NCI-H187 treated with DMSO at 0.1 percent for 48 hours (cell line): ENCODE measurements at places on chromosomes 7 and 10.
A peak's percentile ranks its signal among the peaks of the same experiment; 100 is the strongest.

- DNase-seq, result no peak
Observed at GRCh38 chr7:113026941-113027340, 59.7 kb downstream of the GPR85 start.

DNA sequence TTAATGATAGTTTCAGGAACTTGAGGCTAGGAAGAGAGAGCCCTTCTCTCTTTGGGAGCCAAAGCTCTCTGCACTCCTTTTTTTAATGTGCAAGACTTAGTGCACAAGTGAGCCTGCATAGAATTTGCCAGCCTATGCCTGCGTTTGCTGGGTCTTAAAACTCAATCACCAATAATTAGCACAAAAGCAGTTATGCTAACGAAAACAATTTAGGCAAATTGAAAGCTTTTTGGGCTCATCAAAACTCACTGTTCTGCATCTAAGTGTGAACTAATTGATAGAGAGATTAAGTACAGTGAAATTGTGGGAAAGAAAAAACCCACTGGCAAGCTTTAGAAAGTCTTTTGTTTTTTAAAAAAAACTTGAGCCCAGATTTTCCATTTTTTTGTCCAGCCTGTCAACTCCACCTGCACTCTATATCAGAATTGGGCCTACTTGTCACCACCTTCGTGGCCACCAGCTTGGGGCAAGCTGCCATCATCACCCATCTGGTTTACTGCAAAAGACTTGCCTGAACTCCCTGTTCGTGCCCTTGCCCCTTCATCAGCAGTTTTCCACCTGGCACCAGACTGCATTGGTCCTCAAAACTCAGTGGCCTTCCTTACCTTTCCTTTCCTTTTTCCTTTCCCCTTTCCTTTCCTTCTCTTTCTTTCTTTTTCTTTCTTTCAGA lies 37.8 kb downstream of the CRHR2 start:
- DNase-seq, result no peak

DNA sequence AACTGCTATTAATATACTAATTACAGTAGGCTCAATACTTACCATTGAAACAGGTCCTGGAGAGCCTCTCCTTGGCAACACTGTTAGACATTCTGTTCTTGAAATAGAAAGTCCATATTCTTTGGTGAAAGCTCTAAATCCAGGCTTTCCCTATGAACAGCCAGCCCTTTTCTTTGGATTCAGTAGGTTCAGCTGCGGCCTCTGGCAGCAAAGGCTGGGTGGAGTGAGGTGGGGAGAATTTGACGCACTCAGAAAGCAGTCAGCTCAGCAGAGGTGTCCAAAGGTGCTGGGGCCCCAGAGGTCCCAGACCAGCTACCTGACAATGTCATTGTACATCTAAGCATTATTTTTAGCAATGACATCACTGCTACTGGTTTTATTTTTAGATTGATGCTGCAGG lies 146.1 kb downstream of the GRK5 start:
- DNase-seq, result no peak

GRCh38 chr10:122363722-122364463 lies 10.6 kb upstream of the PLEKHA1 start:
- no peak for DNase-seq

GRCh38 chr7:124072603-124073309 lies 39.9 kb upstream of the TMEM229A start:
- DNase-seq, result no peak

DNA sequence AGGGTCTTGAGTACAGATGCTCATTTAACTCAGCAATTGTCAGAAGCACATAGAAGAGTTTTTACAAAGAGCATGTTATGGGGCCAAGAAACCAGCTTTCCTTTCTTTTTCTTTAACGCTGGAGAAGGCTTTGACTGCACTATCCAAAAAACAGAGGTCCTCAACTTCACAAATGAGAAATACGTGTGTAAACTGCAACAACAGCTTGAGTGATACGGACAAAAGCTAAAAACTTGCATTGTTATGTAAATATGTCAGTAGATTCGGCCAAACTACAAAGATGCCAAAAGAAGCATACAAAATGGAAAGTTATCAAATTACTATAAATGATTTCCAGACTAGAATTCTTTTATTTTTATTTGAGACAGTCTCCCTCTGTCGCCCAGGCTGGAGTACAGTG lies 62.4 kb upstream of the C10orf90 start:
- DNase-seq, result no peak

DNA sequence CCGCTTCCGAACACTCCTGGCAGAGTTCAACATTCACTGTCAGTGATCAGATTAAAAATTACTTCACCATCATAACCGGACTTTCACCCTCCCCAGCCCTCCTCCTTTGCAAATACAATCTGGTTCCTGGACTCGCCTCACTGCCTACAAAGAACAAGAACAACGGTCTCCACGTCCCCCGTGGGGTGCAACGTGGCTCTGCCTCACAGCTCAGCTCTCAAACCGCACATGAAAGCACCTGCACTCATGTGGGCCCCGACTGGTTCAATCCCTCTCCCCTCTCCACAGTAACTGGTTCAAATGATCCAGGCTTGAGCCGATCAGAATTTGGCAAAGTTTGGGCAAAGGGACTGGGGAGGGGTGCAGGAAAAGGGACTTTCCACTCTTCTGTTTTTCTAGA lies 21.0 kb downstream of the ASB13 start:
- DNase-seq, result no peak

DNA sequence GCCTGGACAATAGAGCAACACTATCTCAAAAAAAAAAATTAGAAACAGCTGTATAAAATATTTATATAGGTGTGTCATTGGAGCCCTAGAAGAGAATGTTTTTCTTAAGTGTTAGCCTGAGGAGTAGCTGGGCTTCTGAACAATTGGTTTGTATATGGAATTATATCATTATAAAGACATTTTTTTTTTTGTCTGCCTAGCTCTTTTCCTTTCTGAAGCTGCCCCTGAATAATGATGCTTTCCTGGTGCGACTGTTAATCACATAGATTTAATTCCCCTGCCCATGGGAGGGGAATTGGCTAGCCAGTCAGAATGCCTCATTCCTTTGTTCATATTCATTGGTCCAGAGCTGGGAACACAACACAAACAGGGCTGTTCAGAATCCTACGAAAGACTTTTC lies 13.9 kb upstream of the ABCC2 start:
- DNase-seq, result no peak

GRCh38 chr7:129009437-129009836 lies 45.5 kb downstream of the TNPO3 start:
- DNase-seq, result no peak

DNA sequence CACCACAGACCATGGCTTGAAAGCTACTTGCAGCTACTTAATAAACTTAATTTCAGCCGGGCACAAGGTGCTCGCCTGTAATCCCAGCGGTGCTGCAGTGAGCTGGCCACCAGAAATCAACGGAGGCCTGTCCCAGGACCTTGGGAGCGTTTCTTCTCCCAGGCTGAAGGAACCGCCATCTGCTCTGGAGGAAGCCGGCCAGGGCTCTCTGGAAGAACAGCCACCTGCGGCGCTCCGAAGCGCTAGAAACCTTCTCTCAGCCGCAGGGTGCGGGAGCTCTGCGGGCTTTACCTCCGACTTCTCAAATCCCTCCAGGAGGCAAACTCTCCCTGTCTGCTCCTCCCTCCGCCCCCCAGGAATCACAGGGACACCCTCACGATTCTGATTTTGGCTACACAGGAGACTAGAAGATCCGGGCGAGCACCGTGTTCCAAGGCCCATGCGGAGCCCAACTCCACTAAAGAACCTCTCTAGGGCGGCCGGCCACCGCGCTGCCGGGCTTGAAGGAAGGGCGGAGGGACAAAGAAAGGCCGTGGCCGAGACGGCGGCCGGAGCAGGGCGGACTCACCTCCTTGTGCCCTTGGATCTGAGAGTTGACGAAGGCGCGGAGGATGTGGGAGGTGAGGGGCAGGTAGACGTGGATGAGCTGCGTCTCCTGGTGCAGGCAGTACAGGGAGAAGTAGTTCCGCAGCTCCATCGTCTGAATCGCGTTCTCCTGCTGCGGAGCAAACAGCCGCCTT lies 14.4 kb downstream of the NUDT1 start:
- no peak for DNase-seq

GRCh38 chr7:95317546-95317945 lies 6.8 kb downstream of the PON1 start:
- DNase-seq, result no peak

DNA sequence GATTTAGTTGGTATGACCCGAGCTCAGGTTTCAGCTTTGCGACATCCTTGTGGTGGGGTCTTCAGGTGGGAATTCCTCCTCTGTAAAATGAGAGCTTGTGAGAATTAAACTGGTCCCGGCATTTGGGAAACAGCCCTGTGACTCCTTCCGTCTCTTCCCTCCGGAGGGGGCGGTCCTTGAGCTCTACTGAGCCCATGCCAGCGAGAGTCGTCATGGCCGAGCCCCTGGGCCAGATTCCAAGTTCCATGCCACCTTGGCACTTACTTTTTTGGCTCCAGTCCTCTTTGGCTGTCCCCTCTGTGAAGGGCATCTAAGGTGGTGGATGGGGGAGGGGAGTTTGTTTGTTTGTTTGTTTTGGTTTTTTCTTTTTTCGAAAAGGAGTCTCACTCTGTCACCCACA lies 47.6 kb downstream of the GTF2IRD1 start:
- DNase-seq, result no peak

- DNase-seq, result no peak
Observed at GRCh38 chr10:82208726-82209125, 333.7 kb downstream of the NRG3 start.

DNA sequence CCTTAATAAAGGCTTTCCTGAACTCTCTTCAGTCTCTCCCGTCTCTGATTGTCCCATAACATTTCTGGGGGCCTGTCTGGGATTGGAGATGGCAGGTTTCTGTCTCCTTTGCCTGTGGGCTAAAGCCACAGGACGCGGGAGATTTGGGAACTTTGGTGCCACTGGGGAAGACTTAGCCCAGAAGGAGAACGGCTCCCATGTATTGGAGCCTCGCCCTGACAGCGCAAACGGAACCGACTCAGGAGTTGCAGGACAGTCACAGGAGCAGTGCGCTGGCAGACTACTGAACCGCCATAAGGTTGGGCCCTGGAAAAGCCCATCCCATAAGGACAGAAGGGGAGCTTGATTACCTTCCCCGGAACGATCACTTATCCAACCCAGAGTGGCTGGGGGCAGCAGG lies 7.1 kb upstream of the ZNF33B start:
- DNase-seq, result no peak

- DNase-seq, result no peak
Observed at GRCh38 chr7:120221666-120222065, 51.3 kb upstream of the KCND2 start.

GRCh38 chr7:495326-495725 lies 24.3 kb downstream of the PDGFA start:
- no peak for DNase-seq

- peak; percentile 13 for DNase-seq
Observed at GRCh38 chr7:115910541-115911164, 119.9 kb downstream of the TFEC start.

DNA sequence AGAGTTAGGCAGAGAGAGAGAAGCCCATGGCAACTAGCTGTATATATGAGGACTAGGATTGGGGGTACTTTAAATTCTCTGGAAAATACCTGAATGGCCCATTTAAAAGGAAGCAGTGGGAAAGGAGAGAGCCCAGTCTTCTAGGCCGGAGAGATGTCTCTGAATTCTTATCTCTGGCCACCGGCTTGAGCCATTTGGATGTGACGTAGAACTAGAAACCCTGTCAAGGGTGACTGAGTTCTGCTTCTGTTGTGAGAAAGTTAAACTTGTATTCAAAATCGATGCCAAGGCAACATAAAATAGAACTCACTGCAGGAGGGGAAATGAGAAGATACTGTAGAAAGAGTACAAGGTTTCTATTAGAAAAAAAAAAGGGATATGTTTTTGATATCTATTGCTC lies 6.3 kb upstream of the GSTK1 start:
- DNase-seq, result no peak

DNA sequence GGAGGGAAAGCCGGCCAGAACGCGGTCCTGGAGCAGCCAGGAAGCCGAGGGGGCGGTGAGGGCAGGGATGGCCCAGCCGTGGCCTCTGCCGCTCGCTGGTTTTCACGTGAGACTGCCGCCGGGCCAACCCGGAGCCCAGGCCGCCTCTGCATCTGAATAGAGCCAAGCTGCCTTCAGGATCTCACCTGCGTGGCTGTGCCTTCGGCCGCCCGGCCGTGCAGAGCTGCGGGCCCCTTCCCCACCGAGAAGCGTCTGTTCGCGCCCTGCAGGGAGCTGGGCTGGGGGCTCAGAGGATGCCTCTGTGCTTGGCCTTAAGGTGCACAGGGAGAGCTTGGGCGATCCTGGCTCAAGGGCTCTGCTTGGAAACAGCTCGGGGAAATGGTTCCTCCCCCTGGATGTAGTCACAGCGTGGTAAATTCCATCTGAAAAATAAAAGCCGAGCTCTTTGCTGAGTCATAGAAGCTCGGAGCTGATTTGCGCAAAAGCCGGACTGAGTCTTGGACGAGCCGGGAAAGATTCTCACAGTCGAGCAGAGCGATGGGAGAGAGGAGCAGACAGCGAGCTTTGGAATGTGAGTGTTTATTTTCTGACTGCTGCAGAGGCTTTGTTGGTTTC lies at the start of gene JAKMIP3:
Gene JAKMIP3 (plus strand): TSS at position 456 of the 615 bp plus-strand sequence. CDS start 38,863 bp downstream, outside the sequence.
- no peak for DNase-seq

DNA sequence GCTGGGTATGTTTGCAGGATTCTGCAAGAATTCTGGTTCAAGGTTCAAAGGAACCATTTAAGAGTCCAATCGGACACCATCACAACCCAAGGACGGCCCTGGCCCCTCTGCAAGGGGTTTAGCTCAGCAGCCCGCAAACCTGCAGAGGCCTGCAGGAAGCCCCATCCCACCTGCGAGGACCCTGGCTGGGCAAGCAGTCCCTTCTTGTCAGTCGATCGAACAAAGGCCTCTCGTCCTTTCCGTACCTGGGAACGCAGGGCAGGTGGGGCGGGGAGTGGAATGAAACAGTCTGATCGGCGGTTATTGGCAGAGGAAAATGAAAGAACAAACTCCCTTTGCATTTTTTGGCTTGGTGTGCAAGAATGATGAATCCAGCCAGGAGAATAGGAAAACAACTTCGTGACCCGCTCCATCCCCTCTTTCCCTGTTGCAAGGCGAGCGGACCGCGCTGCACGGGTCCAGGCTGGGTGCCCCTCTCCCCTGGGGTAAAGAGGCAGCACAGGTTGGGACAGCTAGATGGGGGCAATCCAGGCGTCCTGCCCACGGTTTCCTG lies 73.7 kb downstream of the INSIG1 start:
- no peak for DNase-seq

DNA sequence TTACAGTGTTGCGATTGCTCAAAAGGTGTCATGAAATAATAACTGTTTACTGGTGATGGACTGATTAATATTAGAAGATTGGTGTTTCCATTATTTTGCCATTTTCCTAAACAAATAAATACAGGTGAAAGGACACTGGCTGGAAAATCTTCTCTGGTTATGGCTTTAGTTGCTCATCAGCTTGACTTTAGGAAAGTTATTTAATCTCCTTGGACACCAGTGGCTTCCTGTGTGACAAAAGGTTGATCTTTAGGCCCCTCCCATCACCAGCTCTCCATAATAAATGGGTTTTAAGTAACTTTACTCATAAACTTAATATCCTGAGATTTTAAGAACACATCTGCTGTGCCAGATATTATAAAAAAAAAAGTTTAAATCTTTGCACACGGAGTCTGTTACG lies 737 bp downstream of the CABCOCO1 start:
- no peak for DNase-seq

GRCh38 chr7:135480966-135481597 lies 28.8 kb downstream of the CNOT4 start:
- no peak for DNase-seq

GRCh38 chr10:122656308-122656705 lies 43.3 kb downstream of the C10orf120 start:
- DNase-seq, result no peak
